Lung (tissue), 17 donors: ENCODE measurements at places on chromosomes 5 and 9. TPM values are rescaled to one million over a fixed set of nuclear protein-coding genes. Genes with fewer than 3 reads are reported as not detected.

The IL7R gene
- 10.9 TPM for polyA plus RNA-seq

GRCh38 chr5:123756318-123756665, 244.3 kb downstream of the CSNK1G3 start:
- no peak overlapping the region for H3K27ac ChIP-seq
- H3K36me3 ChIP-seq = no peaks in the 10 kb centered on the region
- H3K27me3 ChIP-seq = no peaks in the 10 kb centered on the region
- peaks cover 14% of the 10 kb centered on the region for H3K4me1 ChIP-seq
- no peak for DNase-seq

The ADAMTS12 gene
- polyA plus RNA-seq = 1.3 TPM

- H3K4me1 ChIP-seq = no peaks in the 10 kb centered on the region
- H3K27ac ChIP-seq = no peak overlapping the region
- DNase-seq = no peak
- no peaks in the 10 kb centered on the region for H3K36me3 ChIP-seq
These were observed 5.9 kb upstream of the RPS6 start for GRCh38 chr9:19385786-19386501.

GRCh38 chr5:146048994-146049703, 56.2 kb downstream of the PLAC8L1 start:
- no peak overlapping the region for H3K27ac ChIP-seq
- peak; percentile 69 for DNase-seq
- H3K4me3 ChIP-seq = no peak overlapping the region
- no peaks in the 10 kb centered on the region for H3K36me3 ChIP-seq
- H3K4me1 ChIP-seq = no peaks in the 10 kb centered on the region
- no peaks in the 10 kb centered on the region for H3K27me3 ChIP-seq

The LOX gene
- 13.1 TPM for polyA plus RNA-seq

The ERBIN gene
- polyA plus RNA-seq = 26.3 TPM

The CANX gene
- polyA plus RNA-seq = 132 TPM

DNA sequence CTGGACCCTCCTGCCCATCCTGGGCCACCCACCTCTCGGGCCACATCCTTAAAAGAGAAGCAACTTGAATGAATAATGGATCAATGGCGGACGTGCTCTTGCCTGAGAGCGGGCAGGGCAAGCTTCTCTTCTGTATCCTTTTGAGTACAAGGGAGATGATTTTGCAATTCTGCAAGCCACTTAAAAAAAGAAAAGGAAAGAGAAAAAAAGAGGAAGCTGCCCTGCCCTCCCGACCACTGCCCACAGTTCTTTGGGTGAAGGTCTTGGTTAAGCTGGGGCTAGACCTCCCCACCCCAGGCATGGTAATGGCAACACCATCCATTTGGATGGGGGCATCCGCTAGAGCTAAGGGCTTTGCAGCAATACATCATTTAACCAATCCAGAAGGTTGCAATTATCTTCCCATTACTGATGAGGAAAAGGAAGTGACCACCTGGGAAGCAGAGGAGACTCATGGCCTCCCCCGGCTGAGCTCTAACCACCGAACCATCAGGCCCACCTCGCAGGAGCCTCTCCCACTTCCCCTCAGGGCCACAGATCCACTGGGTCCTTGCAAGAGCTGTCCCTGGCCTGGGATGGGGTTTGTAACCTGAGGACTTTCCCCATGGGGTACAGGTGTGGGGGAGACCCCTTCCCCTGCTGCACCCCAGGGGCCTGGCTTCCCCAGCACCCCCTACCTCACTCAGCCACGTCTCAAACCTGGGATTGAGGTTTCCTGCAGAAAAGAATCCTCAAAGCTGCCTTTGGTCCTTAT, 27.8 kb upstream of the LAMC3 start:
- no peaks in the 10 kb centered on the region for H3K36me3 ChIP-seq
- no peak overlapping the region for H3K27ac ChIP-seq
- DNase-seq = no peak

GRCh38 chr9:35948451-35948850, 9.5 kb downstream of the OR2S2 start:
- H3K36me3 ChIP-seq = no peaks in the 10 kb centered on the region
- no peak overlapping the region for H3K4me3 ChIP-seq
- H3K4me1 ChIP-seq = no peaks in the 10 kb centered on the region
- no peak for DNase-seq
- H3K27me3 ChIP-seq = peaks cover 3% of the 10 kb centered on the region

The CCL28 gene
- 3.5 TPM for polyA plus RNA-seq

The TAF11L5 gene
- polyA plus RNA-seq = not detected

The GDA gene
- 1.5 TPM for polyA plus RNA-seq

The SOWAHA gene
- 0.06 TPM for polyA plus RNA-seq

DNA sequence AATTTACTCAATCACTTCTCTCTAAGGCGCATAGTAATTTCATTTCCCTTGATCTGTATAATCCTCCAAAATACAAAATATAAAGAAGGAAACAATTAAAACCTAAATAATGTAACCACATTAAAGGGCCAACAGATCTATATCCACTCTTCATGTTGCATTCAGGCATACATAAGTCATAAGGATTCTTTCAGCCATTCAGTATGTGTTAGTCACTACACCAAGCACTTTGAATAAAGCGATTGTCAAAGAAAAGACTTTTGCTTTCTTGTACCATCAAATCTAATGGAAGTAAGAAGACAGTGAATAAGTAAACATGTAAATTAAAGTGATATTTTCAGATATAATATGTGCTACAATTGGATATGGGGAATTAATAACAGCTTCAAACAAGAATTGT, 569.2 kb upstream of the PTPRD start:
- H3K4me1 ChIP-seq = no peaks in the 10 kb centered on the region
- H3K27me3 ChIP-seq = no peaks in the 10 kb centered on the region
- no peaks in the 10 kb centered on the region for H3K36me3 ChIP-seq
- no peak for DNase-seq
- H3K4me3 ChIP-seq = no peak overlapping the region

The FCN2 gene
- 0.20 TPM for polyA plus RNA-seq

DNA sequence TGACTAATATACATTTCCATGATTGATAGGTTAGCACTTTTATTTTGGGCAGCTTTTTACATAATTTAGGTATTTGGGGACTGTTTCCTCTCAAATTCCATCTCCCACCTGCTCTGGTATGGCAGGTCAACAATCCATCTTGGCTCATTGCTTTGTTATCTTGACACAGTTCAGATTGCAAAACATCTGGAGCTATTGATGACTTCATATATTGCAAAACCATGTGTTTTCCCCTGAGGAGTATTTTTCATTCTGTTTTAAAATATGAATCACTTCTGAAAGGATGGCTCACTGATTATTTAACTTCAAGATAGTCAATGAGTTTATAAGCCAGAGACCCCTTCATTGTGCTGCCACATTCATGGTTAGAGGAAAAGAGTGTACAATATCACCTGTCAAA, 1206.0 kb upstream of the C9orf72 start:
- H3K4me1 ChIP-seq = no peaks in the 10 kb centered on the region
- no peaks in the 10 kb centered on the region for H3K36me3 ChIP-seq
- no peak for DNase-seq
- no peaks in the 10 kb centered on the region for H3K27me3 ChIP-seq

The PTPN3 gene
- polyA plus RNA-seq = 5.7 TPM

The C9orf43 gene
- 0.27 TPM for polyA plus RNA-seq

DNA sequence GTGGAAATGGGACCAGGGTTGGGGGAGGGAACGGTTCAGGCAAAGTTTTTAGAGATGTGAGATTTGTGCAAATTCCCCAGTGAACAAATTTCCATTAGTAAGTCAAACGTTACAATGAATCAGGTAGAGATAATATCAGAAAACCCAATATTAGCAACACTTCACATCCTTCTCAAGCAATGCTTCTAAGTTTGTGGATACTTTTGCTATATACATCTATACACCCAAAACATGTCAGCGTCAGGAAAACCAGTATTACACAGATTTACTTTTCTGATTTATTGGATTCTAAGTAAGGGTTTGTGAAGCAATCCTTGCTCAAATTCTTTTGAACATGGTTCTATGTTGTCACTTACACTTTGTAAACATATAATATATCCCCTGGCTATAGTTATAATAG, 6.5 kb downstream of the ALDH1A1 start:
- H3K36me3 ChIP-seq = no peaks in the 10 kb centered on the region
- DNase-seq = no peak
- no peak overlapping the region for H3K4me3 ChIP-seq
- H3K4me1 ChIP-seq = no peaks in the 10 kb centered on the region

- H3K36me3 ChIP-seq = no peaks in the 10 kb centered on the region
- H3K4me1 ChIP-seq = peaks cover 5% of the 10 kb centered on the region
- H3K4me3 ChIP-seq = peak overlapping the region; percentile 42
- DNase-seq = no peak
These were observed 651 bp downstream of the HRH2 start for GRCh38 chr5:175658299-175659145.

DNA sequence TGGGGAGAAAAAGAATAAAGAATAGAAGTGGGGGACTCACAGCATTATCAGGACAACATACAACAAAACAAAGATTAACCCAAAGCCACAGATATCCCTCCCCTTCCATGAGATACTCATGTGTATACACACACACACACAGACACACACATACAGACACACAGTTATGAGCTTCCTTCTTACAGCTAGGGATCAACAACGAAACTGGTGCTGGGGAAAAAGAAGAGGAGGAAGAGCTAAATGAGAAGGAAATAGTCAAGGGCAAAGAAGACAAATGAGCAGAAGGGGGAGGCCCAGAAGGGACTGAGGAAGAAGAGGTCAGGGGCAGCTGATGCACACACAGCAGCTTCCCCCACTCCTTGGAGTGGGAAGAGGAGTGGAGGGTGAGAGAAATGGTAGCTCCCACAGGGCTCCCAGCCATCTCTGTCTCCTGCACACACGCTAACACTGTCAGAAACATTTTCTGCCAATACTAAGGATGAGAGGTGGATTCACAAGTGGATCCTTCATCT, 66.2 kb downstream of the SIL1 start:
- H3K27ac ChIP-seq = peak overlapping the region; percentile 80
- H3K36me3 ChIP-seq = no peaks in the 10 kb centered on the region
- H3K4me1 ChIP-seq = peaks cover 18% of the 10 kb centered on the region
- DNase-seq = no peak
- no peak overlapping the region for H3K4me3 ChIP-seq
